ENCODE measurements at places on chromosomes 6 and 20. TPM values are rescaled to one million over a fixed set of nuclear protein-coding genes. Genes with fewer than 3 reads are reported as not detected.

The FKBP1C gene
- not detected for total RNA-seq

The HLA-DRA gene
- total RNA-seq = 90.0 TPM

The COL9A3 gene
- total RNA-seq = 0.40 TPM

The BPIFB1 gene
- not detected for total RNA-seq

The TRIM10 gene
- total RNA-seq = not detected

The RSPH4A gene
- total RNA-seq = 0.21 TPM

The C20orf202 gene
- not detected for total RNA-seq

The TRERF1 gene
- total RNA-seq = 0.61 TPM

The RCAN2 gene
- 108 TPM for total RNA-seq

The ATP6V1G2 gene
- total RNA-seq = 1.2 TPM

The FARS2 gene
- 17.5 TPM for total RNA-seq

DNA sequence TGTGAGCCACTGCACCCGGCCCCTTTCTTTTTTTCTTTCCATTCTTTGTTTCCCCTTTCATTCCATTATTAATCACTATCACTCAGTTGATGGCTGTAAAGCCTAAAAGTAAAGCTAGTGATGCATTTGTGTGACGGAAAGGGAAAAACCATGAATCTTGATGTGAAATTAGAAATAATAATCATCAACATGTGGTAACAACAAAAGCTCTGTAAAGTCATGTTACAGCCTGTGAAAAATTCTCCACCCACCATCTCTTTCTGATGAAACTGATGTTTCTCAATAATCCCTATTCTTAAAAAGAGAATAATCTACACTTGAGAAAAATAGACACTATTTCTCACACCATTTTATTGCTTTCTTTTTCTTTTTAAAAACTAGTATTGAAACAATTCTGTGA, 80.0 kb downstream of the CRYBG1 start:
- H3K4me3 ChIP-seq = no peak overlapping the region
- H3K4me1 ChIP-seq = no peaks in the 10 kb centered on the region
- no peaks in the 10 kb centered on the region for H3K36me3 ChIP-seq
- no peaks in the 10 kb centered on the region for H3K27me3 ChIP-seq
- no peak overlapping the region for H3K27ac ChIP-seq

DNA sequence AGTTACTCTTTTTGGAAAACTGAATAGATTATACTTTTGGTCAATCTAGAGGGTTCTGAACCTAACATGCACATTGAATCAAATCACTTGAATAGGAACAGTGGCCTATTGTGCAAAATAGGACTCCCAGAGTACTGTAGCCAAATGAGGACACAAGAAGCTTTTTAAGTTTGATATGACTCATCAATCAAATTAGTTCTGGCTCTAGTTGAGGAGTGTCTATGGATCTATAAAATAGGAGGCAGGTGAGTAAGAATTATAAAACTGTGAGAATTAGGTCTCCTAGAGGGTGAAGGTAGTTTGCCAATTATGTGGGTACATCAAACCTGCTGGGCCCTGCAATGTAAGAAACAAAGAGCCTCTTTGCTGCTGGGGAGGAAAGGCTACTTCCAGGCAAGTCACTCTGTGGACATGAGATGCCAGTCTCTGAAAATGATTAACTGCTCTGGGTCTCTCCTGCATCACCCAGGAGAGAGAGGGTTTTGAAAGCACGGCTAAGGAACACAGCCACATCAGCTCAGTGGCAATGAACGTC, 112.3 kb downstream of the RCAN2 start:
- peaks cover 20% of the 10 kb centered on the region for H3K4me1 ChIP-seq
- no peak overlapping the region for H3K27ac ChIP-seq
- DNase-seq = no peak
- H3K36me3 ChIP-seq = no peaks in the 10 kb centered on the region

DNA sequence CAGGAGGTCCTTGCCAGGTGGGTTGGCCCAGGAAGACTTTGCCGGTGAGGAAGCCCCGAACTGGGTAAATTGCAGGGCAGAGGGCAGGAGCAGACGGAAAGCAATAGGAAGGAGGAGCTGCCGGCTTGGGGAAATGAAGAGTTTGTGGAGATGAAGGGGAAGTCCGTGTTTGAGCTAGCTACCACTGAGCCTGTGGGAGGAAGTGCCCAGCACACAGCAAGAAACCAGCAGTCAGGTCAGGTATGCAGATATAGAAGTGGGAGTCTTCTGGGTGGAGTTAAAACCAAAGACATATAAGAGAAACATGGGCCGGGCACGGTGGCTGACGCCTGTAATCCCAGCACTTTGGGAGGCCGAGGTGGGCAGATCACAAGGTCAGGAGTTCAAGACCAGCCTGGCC, 34.7 kb downstream of the CD24 start:
- no peaks in the 10 kb centered on the region for H3K27me3 ChIP-seq
- no peak overlapping the region for H3K4me3 ChIP-seq
- H3K36me3 ChIP-seq = no peaks in the 10 kb centered on the region
- H3K27ac ChIP-seq = no peak overlapping the region
- DNase-seq = no peak
- H3K4me1 ChIP-seq = no peaks in the 10 kb centered on the region

- peak overlapping the region; percentile 96 for H3K27ac ChIP-seq
- peak overlapping the region; percentile 84 for H3K4me3 ChIP-seq
- H3K27me3 ChIP-seq = peaks cover 4% of the 10 kb centered on the region
- DNase-seq = no peak
- no peaks in the 10 kb centered on the region for H3K36me3 ChIP-seq
- peaks cover 10% of the 10 kb centered on the region for H3K4me1 ChIP-seq
Observed at GRCh38 chr6:100462706-100463629, 1.8 kb downstream of the SIM1 start.

- H3K27me3 ChIP-seq = no peaks in the 10 kb centered on the region
- DNase-seq = no peak
- H3K36me3 ChIP-seq = no peaks in the 10 kb centered on the region
- no peaks in the 10 kb centered on the region for H3K4me1 ChIP-seq
Observed at GRCh38 chr6:74256381-74256780, 560.4 kb downstream of the CD109 start.

DNA sequence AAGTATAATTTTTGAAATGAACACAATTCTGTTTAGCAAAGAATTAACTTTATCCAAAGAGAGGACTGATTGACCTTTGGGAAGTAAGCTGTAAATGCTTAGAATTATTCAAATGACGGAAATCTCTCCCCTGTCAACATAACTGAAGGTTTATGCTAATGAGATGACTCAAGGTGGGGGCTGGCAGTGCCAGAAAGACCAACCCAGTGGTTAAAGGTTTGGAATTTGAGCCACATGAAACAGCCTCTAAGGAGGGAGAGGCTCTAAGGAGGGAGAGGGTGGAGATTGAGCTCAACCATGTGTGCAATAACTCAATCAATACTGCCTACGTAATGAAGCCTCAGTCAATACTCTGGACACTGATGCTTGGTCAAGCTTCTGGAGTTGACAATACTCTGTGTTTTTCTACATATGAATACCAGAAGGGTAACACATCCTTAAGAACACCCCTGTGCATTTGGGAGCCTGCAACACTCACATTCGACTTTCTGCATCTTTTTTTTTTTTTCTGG, 123.4 kb upstream of the TENT5A start:
- no peaks in the 10 kb centered on the region for H3K27me3 ChIP-seq
- H3K27ac ChIP-seq = no peak overlapping the region
- no peaks in the 10 kb centered on the region for H3K36me3 ChIP-seq
- H3K4me3 ChIP-seq = no peak overlapping the region

DNA sequence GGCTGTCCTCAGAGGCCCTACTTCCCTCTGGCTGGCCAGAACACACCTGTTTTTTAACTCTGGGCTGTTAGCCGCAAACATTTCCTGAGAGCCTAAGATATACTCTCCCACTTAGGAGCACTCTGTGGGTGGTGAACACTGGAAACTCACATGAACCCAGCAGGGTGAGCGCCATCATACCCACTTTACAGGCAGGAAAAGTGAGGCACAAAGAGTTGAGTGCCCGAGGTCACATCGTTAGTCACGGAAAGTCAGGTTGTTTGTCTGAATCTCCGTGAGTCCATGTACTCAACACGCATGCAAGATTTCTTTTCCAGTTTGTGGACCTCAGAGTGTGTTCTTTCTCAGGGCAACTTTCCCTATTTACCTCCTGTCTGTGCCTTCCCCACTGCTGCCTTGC, 1.9 kb downstream of the BAK1 start:
- peaks cover 4% of the 10 kb centered on the region for H3K36me3 ChIP-seq
- H3K4me1 ChIP-seq = peaks cover 3% of the 10 kb centered on the region
- no peak for DNase-seq
- no peaks in the 10 kb centered on the region for H3K27me3 ChIP-seq

DNA sequence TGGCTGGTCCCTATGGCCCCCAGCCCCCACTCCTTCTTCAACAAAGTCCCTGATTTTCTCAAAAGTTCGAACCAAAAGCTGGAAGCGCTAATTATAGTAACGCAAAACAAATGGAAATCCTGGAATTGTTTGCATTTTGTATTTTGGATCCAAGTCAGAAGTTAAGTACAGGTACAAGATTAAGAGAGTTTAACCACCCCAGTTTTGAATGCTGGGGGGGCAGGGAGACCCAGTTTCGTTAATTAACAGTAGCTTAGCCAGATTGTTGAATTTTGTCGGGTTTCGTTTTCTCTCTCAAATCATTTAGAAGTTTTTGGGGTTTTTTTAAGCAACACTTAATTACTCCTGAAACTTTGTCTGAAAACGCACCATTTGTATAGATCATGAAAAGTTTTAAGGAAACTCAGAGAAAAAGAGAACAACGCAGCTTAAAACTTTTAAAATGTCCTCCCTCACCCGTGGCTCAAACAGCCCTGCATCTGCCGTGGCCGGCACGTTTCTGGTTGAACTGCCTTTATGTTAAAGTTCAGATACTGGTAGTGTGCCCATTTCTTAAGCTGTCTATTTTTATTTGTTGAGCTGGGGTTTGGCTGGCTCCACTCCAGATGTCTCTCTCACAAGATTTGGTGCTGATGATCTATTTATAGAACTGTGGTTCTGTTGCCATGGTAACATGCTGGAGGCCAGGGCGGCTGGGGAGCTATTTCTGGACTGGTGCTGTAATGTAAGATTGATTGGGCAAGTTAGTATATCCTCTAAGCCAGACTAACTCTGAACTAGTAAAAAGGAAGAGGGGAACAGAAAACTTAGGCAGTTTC, 55.0 kb downstream of the GNAS start:
- H3K4me3 ChIP-seq = peak overlapping the region; percentile 50
- peaks cover 48% of the 10 kb centered on the region for H3K4me1 ChIP-seq
- H3K36me3 ChIP-seq = peaks cover 7% of the 10 kb centered on the region
- H3K27ac ChIP-seq = peak overlapping the region; percentile 88

GRCh38 chr6:110897433-110897832, 22.8 kb downstream of the AMD1 start:
- H3K27ac ChIP-seq = no peak overlapping the region
- no peaks in the 10 kb centered on the region for H3K27me3 ChIP-seq
- no peaks in the 10 kb centered on the region for H3K4me1 ChIP-seq
- DNase-seq = no peak
- H3K36me3 ChIP-seq = peaks cover 60% of the 10 kb centered on the region
- H3K4me3 ChIP-seq = no peak overlapping the region

DNA sequence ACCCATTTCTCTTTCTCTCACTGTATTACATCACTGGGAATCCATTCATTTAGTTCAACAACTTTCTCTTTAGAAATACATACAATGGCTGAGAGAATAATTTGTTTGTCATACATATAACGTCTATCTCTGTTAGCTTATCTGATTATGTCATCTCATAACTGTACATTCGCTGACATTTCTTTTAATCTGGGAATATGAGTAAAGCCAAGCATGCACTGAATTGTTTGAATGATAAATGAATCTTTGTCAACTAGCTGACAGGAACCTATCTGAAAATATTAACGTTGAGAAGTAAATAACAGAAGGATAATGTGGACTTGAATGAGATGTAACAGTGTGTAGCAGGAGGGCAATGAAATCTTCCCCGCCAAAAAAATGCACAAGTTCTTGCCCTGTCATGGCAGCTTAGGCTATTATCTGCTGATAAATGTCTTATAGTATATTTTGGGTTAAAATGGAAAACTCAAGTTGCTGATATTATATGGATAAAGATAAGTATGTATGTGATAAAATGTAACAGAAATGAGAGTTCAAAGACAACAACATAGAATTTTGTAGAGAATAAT, 581.2 kb upstream of the ADGRB3 start:
- H3K27me3 ChIP-seq = no peaks in the 10 kb centered on the region
- no peak overlapping the region for H3K27ac ChIP-seq
- H3K36me3 ChIP-seq = no peaks in the 10 kb centered on the region
- no peak overlapping the region for H3K4me3 ChIP-seq

DNA sequence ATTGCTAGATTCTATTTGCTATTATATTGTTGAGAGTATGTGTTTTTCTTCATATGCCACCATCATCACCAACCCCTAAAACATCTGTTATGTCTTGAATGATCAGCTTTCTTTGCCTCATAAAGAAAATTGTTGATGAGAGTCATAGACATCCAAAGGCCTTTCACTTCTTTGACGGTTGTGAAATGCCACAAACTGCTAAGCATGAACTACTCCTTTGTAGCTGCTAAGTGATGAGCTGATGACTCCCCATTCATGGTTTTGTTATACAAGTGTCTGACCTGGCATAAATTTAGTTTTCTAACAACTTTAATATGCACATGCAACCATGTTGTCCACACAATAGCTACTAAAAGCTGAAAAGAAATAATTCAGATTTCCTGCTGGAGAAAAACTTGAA, 684 bp upstream of the MED23 start:
- no peaks in the 10 kb centered on the region for H3K27me3 ChIP-seq
- H3K36me3 ChIP-seq = peaks cover 30% of the 10 kb centered on the region
- peak overlapping the region; percentile 78 for H3K27ac ChIP-seq
- no peak for DNase-seq
- peak overlapping the region; percentile 78 for H3K4me3 ChIP-seq

DNA sequence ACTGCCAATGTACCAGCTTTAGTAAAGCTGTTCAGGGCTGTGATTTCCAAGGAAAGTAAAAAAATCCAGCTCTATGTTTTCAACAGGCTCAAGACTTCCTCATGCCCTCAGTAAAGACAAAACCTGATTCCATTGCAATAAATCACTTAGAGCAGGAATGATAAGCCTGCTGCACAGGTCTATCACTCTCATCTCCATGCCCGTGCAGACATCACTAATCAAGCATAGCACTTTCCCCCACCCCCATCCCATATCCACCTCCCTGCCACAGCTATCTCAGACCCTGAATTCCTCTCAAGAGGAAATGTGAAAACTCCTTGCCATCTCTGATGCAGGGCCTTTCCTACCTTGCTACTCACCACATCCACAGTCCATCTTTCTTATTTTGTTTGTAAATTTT, 554.9 kb downstream of the MAFB start:
- no peaks in the 10 kb centered on the region for H3K36me3 ChIP-seq
- no peak for DNase-seq
- H3K4me1 ChIP-seq = no peaks in the 10 kb centered on the region
- no peaks in the 10 kb centered on the region for H3K27me3 ChIP-seq
